ENCODE measurements at places on chromosomes 7 and 10.

GRCh38 chr7:50775231-50775630, 7.5 kb downstream of the GRB10 start:
- no peak for DNase-seq

- no peak for DNase-seq
These were observed 175.3 kb downstream of the MBL2 start for GRCh38 chr10:52597189-52597863.

- DNase-seq, result no peak
These were observed 36.2 kb upstream of the NCAPG2 start for GRCh38 chr7:158740657-158741293.

GRCh38 chr7:108211382-108212201, 81.4 kb upstream of the LAMB4 start:
- no peak for DNase-seq

DNA sequence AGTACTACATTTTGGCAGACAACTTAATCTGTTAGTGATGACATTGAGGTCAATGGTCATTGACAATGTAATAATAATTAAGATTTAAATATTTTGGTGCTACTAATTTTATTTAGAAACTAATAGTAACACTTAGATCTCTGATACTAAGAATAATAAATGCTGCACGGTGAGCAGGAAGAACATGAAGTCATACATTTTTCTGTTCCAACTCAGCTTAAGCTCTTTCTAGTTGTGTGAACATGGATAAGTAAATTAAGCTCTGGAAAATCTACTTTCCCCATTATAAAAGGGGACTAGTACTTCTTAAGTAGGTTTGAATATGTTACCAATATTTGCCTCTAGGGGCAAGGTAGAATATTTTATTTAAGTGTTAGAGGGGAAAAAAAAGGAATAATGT, 65.9 kb upstream of the MEOX2 start:
- DNase-seq, result no peak
